ENCODE measurements at places on chromosomes 5 and 9. TPM values are rescaled to one million over a fixed set of nuclear protein-coding genes. Genes with fewer than 3 reads are reported as not detected.

Gene NFIB
- total RNA-seq = not detected

Gene SPINK13
- total RNA-seq = not detected

Gene ALDH1A1
- total RNA-seq = not detected

DNA sequence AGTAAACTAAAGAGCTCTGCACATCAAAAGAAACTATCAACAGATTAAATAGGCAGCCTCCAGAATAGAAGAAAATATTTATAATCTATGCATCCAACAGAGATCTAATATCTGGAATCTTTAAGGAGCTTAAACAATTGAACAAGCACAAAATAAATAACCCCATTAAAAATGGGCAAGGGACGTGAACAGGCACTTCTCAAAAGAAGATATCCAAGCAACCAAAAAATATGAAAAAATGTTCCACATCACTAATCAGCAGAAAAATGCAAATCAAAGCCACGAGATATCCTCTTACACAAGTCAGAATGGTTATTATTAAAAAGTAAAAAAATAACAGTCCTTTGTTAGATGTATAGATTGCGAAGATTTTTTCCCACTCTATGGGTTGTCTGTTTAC is 109.1 kb upstream of the TRPC7 start:
- DNase-seq = no peak

DNA sequence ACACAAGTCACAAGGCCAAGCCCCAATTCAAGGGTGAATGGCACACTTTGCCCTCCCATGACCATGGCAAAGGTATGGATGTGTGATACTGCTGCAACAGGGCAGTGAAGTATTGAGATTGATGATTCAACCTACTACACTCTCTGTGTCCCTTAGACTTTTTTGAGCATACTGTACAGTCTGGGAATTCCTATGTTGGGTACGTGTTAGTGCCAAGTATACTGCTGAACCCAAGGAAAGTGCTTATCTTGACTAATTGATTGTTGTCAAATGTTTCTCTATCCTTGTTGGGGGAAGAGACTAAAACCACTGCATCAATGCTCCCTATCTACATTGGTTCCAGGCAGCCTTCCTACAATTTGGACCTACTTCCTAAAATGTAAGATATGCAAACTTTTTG is 93.7 kb downstream of the NDFIP1 start:
- no peak for DNase-seq

DNA sequence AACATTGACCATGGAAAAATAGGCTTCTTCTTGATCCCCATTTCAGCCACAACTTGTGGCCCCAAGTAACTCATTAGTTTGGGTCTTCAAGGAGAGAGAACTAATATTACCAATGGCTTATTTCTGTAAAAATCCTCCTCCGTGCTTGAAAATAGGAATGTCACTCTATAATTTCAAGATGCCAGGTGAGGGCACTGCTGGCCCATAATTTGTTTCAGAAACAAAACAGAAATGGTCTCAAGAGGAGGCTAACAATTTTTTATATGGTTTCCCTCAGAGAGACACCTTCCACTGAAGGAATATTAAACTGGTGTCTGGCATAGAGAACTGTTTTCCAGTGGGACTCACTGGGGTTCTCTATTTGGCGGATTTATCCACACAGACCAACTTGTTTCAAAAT is 437.0 kb upstream of the TRPC7 start:
- DNase-seq = no peak

GRCh38 chr9:21789541-21790037 is 12.8 kb upstream of the MTAP start:
- DNase-seq = no peak

- no peak for DNase-seq
Observed at GRCh38 chr9:134365791-134366222, 39.6 kb downstream of the RXRA start.

DNA sequence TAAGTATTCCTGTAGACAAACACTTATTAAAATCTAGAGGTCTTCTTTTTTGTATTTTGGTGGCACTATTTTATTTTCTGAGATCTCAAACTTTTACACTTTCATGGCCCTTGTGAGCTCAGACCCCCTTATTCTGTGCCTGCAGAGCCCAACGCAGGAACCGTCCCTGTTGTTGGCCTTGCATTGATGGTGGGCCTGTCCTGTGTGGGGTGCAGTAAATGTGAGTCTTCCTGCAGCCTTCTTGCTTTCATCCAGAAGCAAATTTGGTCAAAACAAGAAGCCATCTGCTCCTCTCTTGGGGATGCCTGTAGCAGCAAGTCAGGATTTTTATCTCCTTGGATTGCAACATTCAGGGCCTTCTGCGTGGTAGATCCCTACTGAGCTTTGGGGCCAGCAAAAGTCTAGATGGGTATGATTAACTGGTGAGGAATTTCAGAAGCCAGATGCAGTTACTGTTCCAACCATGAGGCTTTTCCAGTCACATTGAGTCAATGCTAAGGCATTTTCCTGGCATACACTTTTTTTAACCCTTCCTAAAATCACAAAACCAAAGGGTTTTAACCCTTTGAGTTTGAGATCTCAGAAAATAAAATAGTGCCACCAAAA is 31.7 kb downstream of the BASP1 start:
- DNase-seq = no peak

GRCh38 chr5:170846416-170846815 is 15.4 kb upstream of the RANBP17 start:
- DNase-seq = no peak

All from activated B cell treated with CpG ODN at 0.5 μM for 24 hours (primary cell).